ENCODE measurements at places on chromosomes 5 and 9. TPM values are rescaled to one million over a fixed set of nuclear protein-coding genes. Genes with fewer than 3 reads are reported as not detected.

DNA sequence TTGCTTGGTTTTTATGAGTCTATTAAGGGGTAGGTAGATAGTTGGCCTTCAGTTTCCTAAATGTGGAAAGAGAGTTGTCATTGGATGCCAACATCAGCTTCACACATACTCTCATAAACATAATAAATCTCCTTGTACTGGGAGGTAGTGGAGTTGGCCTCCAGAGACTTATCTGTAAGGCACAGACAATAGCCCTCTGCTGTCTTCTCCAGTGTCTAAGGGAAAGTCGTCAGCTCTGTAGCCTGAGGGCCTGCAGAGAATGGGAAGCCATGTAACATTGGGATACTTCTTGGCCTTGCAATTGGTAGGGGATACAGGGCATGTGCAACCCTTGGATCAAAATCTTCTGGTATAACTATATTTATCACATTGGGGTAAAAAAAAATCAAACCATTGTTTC lies 331.9 kb upstream of the KLF9 start:
- DNase-seq, result no peak

GRCh38 chr5:9156282-9156681 lies 389.6 kb downstream of the SEMA5A start:
- DNase-seq, result peak; percentile 7

- DNase-seq, result no peak
These were observed 196.4 kb downstream of the CDK5RAP2 start for GRCh38 chr9:120383611-120383998.

Gene CERCAM
- 0.79 TPM for total RNA-seq

DNA sequence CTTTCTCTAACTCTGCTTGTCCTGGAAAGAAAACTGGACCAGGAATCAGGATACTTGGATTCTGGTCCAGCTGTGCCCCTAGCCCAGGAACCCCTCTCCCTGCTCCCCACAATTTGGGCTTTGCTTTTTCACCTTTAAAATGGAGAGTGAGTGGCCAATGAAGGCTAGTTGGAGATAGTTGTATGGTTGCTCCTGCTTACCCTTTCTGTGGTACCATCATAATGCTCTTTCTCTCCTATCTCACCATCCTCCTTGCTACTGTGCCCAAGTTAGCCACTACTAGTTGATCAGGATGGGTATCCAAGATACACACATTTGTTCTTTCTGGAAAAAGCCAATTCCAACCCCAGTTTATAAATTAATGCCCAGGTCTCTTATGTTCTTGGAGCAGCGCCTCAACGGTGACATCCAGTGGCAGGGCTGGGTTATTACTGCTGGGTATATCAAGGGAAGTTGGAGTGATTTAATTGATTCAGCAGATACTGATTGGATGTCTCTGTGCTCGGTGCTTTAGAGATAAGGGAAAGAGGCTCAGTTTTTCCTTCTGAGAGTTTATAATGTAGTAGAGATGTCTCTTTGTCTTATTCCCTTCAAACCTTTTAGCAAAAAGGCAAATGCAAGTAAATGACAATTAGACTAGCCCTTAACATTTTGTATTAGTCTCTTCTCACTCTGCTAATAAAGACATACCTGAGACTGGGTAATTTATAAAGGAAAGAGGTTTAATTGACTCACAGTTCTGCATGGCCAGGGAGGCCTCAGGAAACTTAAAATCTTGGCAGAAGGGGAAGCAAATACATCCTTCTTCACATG lies 38.5 kb downstream of the FAXDC2 start:
- peak; percentile 81 for DNase-seq

DNA sequence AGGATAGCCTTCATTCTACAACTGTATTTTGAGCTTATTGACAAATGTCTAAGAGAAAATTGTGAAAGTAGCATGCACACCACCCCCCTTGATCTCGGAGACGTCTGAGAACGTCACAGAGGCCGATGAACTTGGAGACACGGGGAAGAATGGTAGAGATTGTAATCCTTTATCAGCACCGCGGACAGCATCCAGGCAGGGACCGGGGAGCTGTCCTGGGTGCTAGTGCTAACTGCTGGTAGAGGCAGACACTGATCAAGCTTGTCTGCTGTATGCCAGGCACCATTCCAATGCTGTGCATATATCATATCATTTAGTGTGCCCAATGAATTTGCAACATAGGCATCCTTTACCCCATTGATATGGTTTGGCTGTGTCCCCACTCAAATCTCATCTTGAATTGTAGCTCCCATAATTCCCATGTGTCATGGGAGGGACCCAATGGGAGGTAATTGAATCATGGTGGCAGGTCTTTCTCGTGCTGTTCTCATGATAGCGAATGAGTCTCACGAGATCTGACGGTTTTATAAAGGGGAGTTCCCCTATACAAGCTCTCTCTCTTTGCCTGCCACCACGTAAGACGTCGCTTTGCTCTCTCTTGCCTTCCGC lies 98.8 kb downstream of the LHX2 start:
- DNase-seq, result peak; percentile 72

GRCh38 chr5:62327138-62328053 lies 21.4 kb downstream of the KIF2A start:
- no peak for DNase-seq

- DNase-seq, result peak; percentile 46
These were observed 118.7 kb upstream of the CCDC112 start for GRCh38 chr5:115415143-115415491.

Gene ADGRD2
- total RNA-seq, result not detected

Gene NDST1
- total RNA-seq, result 5.5 TPM

DNA sequence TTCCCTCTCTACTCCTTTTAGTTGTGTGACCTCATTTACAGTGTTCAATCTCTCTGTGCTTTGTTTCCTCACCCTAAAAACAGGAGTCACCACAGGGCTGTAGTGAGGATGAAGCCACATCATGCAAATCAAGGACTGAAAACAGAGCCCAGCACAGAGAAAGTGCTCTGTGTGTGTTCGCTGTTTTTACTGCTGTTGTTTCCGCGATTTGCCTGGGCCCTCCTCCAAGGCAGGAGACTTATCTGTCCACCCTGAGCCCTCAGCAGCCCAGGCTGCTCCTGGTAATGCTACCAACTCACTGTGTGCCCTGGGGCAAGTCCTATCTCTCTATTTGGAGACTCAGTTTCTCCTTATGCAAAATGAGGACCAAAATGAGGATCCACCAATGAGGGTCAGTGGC lies 87.2 kb upstream of the NEURL1B start:
- no peak for DNase-seq

Gene IFNA2
- total RNA-seq, result not detected

GRCh38 chr9:20044686-20045085 lies 255.8 kb upstream of the SLC24A2 start:
- DNase-seq, result no peak

Gene SLC34A3
- total RNA-seq, result not detected

DNA sequence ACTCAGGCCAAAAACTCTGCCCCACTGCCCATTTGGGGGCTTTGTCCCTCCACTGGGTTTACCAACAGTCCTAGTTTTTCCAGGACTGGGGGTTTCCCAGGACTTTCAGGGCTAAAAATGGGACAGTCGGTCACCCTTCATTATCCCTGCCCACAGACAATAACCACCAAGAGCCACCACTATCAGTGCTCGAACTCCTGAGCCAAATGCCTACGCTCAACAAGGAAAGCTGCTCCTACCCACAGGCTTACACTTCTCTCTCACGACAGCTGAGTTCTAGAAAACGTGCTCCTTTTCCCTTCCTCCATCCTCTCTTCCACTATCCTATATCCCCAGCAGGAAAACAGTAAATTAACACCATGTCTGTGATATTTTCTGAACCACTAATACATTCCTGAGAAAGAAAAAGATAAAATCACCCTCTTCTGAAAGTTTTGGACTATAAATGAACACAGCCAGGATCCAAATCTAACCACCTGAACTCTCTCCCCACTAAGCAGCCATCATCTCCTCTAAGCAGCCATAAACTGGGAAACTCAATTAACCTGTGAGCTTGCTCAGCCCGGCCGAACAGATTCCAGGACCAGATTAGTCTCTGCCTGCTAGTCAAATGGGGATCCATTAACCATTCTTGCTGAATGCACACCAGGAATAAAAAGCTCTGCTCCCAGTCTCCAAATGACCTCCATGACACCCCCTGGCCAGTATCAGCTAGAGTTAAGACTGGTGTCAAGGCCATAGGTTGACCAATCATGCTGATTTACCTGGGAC lies 41.8 kb downstream of the KLHL3 start:
- DNase-seq, result no peak

Gene NR5A1
- total RNA-seq, result not detected

- no peak for DNase-seq
These were observed 61.4 kb downstream of the NXNL2 start for GRCh38 chr9:88596376-88596775.

GRCh38 chr9:90778746-90779145 lies 22.9 kb upstream of the SYK start:
- DNase-seq, result no peak

Gene PCDHA10
- total RNA-seq, result not detected

DNA sequence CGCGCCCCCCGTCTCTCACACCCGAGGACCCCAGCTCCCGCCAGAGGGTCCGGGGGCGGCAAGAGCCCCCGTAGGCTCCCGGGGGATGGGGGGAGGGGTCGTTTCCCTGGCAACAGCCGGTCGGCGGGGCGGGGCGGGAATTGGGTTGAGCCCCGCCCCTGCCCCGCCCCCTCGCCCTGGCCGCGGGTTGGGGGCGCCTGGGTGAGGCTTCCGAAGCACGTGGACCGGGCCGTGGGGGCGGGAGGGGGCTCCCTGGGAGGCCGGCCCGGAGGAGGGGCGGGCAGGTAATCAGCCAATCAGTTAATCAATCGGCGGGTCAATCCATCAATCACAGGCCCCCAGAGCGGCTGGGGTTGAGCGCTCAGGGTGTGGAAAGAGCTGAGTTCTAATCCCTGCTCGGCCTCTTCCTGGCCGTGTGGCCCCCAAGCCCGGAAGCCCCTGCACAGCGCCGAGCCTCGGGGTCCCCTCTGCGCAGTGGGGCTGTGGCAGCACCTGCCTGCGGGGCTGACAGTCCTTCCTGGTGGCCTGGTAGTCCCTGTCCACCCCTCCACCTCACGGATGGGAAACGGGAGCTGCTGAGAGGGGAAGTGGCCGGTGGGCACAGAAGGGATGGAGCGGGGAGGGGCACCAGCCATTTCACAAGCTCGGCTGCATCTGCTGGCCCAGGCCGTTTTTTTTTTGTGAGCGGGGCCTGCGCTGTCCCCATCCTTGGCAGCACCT lies 174.2 kb upstream of the IER5L start:
- DNase-seq, result peak; percentile 43

GRCh38 chr5:16315501-16315900 lies 135.9 kb upstream of the MARCHF11 start:
- DNase-seq, result no peak

DNA sequence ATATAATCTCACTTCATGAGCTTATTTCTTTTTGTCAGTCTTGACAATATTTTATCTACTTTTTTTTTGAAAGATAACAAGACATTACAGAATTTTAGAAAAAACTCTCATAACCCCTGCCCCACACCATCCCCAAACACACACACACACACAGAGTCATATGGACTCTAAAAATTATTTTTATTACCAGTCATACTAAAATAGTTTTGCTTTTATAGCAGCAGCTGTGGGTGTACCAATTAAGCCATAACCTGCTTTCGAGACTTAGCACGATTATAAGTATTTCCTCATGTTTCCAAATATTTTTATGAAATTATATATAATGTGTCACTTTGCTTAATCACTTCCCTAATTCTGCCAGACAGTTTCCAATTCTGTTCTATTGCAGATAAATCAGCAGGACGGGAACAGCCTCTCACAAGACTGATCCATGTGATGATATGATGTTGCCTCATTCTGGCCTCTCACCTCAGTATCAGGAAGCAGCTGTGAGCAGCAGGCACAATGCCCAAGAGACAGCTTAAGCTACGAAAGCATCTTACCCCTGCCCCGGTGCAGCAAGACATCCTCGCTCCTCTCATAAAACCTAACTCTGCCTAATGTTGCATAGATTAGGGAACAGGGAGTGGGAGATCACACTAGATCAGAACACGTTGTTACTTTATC lies 7.0 kb downstream of the PDCL start:
- no peak for DNase-seq

DNA sequence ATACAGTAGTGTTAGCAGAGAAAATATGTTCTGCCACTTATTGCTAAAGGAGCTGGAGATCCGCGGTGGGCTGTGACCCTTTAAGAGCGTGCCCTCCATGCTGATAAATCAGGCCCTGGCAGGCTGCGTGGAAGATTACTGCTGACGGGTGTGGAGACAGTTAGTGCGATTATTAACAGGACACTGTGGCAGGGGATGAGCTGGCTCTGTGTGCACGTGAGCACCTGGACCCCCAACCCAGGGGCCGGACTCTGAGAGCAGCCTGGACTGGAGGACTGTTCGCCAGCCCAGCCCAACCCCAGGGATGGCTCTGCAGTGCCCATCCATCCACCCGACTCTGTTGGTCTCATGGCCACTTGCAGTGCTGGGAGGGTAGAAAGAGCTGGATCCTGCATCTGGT lies 162.0 kb downstream of the MELK start:
- DNase-seq, result no peak

DNA sequence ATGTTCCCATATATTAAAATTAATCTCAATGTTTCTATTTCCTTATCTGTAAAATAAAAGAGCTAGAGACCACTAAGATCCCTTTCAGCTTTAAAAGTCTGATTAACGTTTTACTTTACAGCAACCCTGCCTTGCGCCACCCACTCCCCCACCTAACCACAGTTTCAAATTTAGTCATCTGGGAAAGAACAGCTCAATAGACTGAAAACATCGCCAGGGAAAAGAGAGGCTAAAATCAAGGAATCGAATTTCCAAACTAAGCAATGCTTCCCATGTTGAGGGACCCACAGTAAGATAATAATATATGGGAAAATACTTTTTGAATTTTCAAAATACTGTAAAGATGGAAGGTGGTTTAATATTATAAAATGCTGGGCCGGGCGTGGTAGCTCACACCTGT lies 6.6 kb downstream of the SAXO1 start:
- DNase-seq, result peak; percentile 37

Gene SMARCA2
- total RNA-seq, result 94.0 TPM

All from activated CD4-positive, alpha-beta T cell treated with anti-CD3 and anti-CD28 coated beads for 36 hours (primary cell).